Uterus (tissue), 4 donors: ENCODE measurements at places on chromosomes 7 and 10. TPM values are rescaled to one million over a fixed set of nuclear protein-coding genes. Genes with fewer than 3 reads are reported as not detected.
A peak's percentile ranks its signal among the peaks of the same experiment; 100 is the strongest.

- H3K36me3 ChIP-seq = no peaks in the 10 kb centered on the region
- DNase-seq = no peak
- H3K4me3 ChIP-seq = no peak overlapping the region
- no peak overlapping the region for H3K27ac ChIP-seq
- H3K4me1 ChIP-seq = no peaks in the 10 kb centered on the region
Measured at GRCh38 chr10:91576096-91576545, 56.8 kb downstream of the PPP1R3C start.

GRCh38 chr10:12484941-12485805 is 135.8 kb downstream of the CAMK1D start:
- H3K27ac ChIP-seq = no peak overlapping the region
- no peaks in the 10 kb centered on the region for H3K27me3 ChIP-seq
- no peaks in the 10 kb centered on the region for H3K36me3 ChIP-seq
- H3K4me1 ChIP-seq = no peaks in the 10 kb centered on the region

- no peak overlapping the region for H3K4me3 ChIP-seq
- DNase-seq = no peak
- H3K4me1 ChIP-seq = no peaks in the 10 kb centered on the region
- H3K27me3 ChIP-seq = no peaks in the 10 kb centered on the region
- H3K27ac ChIP-seq = no peak overlapping the region
Measured at GRCh38 chr10:129775681-129776080, 188.4 kb downstream of the EBF3 start.

DNA sequence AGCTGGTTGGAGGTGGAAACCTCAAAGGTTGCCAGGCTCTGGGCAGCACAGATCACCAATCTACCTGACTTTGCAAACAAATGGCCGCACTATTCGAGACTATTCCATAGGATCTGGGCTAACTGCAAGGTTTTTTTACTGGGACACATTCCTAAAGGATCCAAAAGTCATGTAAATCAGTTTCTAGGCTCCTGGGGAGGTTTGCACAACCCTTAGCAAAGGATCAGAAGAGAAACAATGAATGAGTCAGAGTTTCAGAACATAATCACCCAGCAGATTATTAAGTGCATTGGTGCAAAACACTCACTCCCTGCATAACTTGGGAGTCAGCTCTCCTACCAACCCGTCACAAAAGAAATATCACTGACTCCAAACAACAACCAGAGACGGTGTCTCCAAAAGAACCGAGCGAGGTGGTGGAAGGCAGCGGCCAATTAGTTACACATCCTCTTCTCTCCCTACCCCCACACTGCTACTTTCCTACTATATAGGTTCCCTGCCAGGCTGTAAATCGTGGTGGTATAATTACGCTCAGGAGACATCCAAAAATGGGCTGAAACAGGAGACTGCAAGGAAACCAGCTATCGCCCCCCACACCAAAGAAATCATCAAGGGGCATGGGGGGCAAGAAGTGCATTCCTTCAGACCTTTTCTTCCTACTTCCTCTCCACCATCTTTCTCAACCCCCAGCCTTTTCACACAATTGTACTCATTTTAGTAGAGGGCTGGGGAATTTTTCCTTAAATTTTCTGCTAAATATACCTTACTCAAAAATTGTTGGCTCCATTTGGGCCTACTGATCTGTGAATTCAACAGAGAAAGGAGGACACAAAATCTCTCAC is 3.2 kb downstream of the UBE2H start:
- peaks cover 5% of the 10 kb centered on the region for H3K4me1 ChIP-seq
- H3K27ac ChIP-seq = peak overlapping the region; percentile 92
- H3K36me3 ChIP-seq = no peaks in the 10 kb centered on the region
- DNase-seq = peak; percentile 68

DNA sequence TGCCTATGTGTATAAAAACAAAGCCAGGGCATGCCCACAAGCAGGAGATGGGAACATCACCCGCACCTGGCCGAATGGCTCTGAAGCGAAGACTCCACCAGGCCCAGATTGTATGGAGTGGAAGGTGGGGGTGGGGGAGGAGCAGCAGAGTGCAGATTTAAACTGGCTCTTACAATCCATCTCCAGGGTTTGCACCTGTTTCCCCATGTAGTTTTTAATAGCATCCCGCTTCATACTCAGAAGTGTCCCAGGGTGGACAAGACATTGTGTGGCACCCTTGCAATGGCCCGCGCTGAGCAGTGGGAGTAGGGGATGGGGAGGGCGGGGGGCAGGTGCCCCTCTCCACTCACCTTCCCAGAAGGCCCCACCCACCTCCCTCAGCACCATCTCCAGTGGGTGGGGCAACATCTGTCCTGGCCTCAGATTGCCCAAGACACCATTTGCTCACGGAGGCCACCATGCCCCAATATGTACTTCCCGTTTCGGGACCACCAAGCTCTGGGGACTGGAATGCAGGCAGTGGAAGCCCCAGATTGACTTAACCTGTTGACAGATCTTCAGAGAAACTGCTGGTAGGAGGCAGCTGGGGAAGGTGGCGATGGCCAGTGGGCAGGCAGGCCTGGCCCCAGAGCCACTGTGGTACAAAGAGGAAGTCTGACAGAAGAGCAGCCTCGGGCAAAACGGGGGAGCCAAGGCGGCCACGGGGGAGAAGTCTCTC is 23.0 kb downstream of the VSIR start:
- H3K4me1 ChIP-seq = no peaks in the 10 kb centered on the region
- no peak overlapping the region for H3K4me3 ChIP-seq
- no peaks in the 10 kb centered on the region for H3K27me3 ChIP-seq
- no peak for DNase-seq
- no peak overlapping the region for H3K27ac ChIP-seq

NRCAM gene
- total RNA-seq = not detected

- no peaks in the 10 kb centered on the region for H3K27me3 ChIP-seq
- no peaks in the 10 kb centered on the region for H3K4me1 ChIP-seq
- no peak overlapping the region for H3K4me3 ChIP-seq
- peak; percentile 72 for DNase-seq
- no peaks in the 10 kb centered on the region for H3K36me3 ChIP-seq
- H3K27ac ChIP-seq = no peak overlapping the region
Measured at GRCh38 chr10:17430647-17431355, 23.6 kb downstream of the ST8SIA6 start.

DNA sequence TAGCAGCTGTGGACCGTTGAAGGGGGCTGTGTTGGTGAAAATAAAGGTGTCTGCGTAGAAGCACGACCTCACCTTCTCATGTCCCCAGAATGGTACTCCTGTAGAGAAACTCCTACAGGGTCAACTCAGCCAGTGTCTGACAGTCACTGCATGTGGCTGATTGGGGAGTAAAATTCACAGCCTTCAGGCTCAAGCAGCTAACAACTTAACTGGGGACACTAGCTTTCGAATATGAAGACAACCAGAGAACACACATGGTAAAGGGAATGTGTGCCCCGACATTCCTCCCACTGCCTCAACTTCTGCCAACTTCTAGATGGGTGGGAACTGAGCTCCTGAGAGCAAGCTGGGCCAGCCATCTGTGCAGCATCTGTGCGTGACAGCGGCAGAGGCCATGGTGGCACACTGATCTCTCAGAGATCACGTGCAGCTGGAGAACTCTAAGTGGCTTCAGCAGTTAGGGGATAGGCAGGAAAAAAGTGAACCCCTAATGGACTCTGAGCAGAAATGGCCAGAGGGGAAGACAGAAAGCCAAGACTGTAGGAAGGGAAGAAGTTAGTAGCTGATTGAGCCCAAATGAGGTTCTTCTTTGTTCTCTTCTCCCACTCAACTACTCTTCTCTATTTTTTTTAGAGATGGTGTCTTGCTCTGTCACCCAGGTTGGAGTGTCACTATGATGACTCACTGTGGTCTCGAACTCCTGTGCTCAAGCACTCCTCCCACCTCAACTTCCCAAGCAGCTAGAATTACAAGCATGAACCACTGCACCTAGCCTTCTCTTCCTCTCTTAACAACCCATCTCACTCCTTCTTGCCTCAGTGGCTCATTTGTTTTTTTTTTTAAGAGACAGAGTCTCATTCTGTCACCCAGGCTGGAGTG is 280.8 kb downstream of the ZEB1 start:
- H3K4me1 ChIP-seq = peaks cover 5% of the 10 kb centered on the region
- H3K27me3 ChIP-seq = no peaks in the 10 kb centered on the region
- no peak overlapping the region for H3K27ac ChIP-seq
- DNase-seq = no peak
- no peak overlapping the region for H3K4me3 ChIP-seq

GRCh38 chr7:116598861-116599260 is 73.1 kb upstream of the MET start:
- no peaks in the 10 kb centered on the region for H3K36me3 ChIP-seq
- H3K27me3 ChIP-seq = no peaks in the 10 kb centered on the region
- no peak overlapping the region for H3K4me3 ChIP-seq
- no peaks in the 10 kb centered on the region for H3K4me1 ChIP-seq
- DNase-seq = no peak
- no peak overlapping the region for H3K27ac ChIP-seq

SNCG gene
- total RNA-seq = 68.6 TPM

- no peak for DNase-seq
- H3K36me3 ChIP-seq = no peaks in the 10 kb centered on the region
- no peaks in the 10 kb centered on the region for H3K27me3 ChIP-seq
Measured at GRCh38 chr10:58764087-58764747, 251.5 kb downstream of the BICC1 start.

- no peak overlapping the region for H3K27ac ChIP-seq
- H3K36me3 ChIP-seq = no peaks in the 10 kb centered on the region
- H3K27me3 ChIP-seq = no peaks in the 10 kb centered on the region
Measured at GRCh38 chr7:117827862-117828261, 45.4 kb downstream of the CTTNBP2 start.

DNA sequence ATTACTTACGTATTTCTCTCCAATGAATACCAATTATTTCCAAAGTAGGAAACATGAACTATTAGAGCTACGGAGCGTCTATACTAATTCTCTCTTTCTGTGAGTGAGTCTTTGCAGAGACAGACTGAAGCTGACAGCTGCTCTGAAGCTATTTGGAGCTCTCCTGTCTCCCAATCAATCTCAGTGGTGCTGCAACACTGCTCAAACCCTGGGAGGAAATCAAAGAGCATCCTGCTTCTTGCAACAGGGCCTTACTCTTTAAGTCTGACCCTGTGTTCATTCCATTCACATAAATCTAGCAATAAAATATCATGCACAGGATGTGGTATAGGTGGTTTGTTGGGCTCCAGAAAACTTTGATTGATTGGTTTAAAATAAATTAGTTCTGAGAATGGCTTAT is 685.7 kb upstream of the IGFBP3 start:
- H3K27me3 ChIP-seq = no peaks in the 10 kb centered on the region
- H3K4me1 ChIP-seq = peaks cover 6% of the 10 kb centered on the region
- H3K27ac ChIP-seq = no peak overlapping the region
- no peaks in the 10 kb centered on the region for H3K36me3 ChIP-seq
- no peak for DNase-seq
- H3K4me3 ChIP-seq = no peak overlapping the region

STEAP1 gene
- 5.3 TPM for total RNA-seq

GRCh38 chr10:10872035-10872673 is 145.5 kb upstream of the CELF2 start:
- H3K27me3 ChIP-seq = no peaks in the 10 kb centered on the region
- no peaks in the 10 kb centered on the region for H3K36me3 ChIP-seq
- H3K4me3 ChIP-seq = no peak overlapping the region
- no peaks in the 10 kb centered on the region for H3K4me1 ChIP-seq
- H3K27ac ChIP-seq = peak overlapping the region; percentile 80
- peak; percentile 47 for DNase-seq

DNA sequence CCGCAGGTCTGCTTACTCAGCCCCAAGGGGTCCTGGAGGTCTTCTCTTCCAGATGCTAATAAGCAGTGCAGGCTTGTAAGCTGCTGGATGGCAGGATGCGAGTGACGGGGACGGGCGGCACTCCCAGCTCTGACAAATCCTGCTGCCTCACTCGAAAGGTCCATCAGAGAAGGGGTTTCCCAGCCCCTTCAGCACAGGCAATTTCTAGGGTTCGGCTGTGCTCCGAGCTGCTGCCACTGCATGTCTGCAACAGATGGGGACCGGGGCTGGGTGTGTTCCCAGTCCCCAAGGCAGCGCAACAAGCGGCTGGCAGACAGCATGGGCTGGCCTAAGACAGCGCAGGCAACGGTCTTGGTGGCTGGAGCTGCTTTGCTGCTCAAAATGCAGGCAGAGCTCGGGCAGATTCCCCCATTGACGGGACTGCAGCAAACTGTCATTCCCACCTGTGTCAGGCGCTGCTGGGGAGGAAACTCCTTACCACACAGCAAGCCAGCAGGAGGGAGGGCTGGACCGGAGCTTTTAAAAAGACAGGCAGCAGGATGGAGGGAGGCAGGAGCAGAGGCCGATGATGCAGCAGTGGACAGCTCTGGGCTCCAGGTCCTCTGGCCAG is 62.4 kb downstream of the PRKAG2 start:
- no peak overlapping the region for H3K27ac ChIP-seq
- H3K36me3 ChIP-seq = no peaks in the 10 kb centered on the region
- H3K4me1 ChIP-seq = no peaks in the 10 kb centered on the region
- no peak for DNase-seq
- H3K4me3 ChIP-seq = no peak overlapping the region

GRCh38 chr7:112009081-112009480 is 197.1 kb downstream of the DOCK4 start:
- H3K27me3 ChIP-seq = no peaks in the 10 kb centered on the region
- no peak for DNase-seq
- H3K4me3 ChIP-seq = no peak overlapping the region
- no peaks in the 10 kb centered on the region for H3K4me1 ChIP-seq
- H3K36me3 ChIP-seq = no peaks in the 10 kb centered on the region

DNA sequence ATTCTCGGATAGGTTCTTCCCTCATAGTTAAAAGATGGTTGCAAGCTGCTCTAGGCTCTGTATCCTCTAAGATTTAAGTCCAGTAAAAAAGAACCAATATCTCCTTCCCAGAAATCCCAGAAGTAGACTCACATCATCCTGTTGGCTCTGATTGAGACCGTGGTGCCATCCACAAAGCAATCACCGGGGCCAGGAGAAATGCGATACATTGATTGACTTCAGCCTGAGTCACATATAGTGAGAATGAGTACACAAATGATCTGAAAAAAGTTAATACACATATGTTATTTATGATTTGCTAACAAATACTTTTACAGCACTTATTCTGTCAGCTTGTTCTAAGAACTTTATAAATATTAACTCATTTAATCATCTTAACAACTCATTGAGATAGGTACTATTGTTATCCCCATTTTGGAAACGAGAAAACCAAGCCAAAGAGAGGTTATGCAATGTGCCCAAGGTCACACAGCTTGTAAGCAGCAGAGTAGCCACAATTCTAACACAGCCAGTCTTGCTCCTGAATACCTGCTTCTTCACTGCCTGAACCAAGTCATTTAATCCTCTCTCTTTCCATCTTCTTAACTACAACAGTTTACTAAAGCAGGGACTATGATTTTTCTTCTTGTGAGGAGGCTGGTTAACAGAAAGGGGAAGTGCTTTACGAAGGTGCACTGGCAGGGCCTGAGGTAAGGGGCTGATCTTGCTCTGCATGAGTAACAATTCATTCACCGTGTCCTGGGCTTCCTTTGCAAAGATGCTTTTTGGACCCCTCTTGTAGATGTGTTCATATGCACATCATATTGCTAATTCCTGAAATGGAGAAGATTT is 177.0 kb downstream of the REEP3 start:
- H3K4me3 ChIP-seq = no peak overlapping the region
- peaks cover 6% of the 10 kb centered on the region for H3K4me1 ChIP-seq
- H3K27me3 ChIP-seq = no peaks in the 10 kb centered on the region
- DNase-seq = no peak
- H3K27ac ChIP-seq = peak overlapping the region; percentile 85
